ENCODE measurements at places on chromosomes 7 and 10. TPM values are rescaled to one million over a fixed set of nuclear protein-coding genes. Genes with fewer than 3 reads are reported as not detected.
A peak's percentile ranks its signal among the peaks of the same experiment; 100 is the strongest.

DNA sequence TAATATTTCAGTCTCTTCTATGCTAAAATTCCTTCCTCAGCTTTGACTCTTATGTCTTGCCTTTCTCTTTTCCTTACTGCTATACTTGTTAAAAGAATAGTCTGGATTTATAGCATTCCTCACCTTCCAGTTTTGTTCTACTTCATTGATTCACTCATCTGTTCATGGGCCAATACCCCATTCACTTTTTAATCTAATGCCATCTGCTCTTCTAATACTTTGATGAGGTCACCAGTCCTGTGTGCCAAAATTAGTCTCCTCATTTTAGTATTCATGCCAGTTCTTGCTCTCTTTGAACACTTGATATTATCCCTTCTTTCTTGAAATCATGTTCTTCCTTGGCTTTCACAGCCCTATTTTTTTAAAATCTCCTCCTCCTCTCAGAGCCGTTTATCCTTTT, 19.3 kb downstream of the STK17A start:
- H3K36me3 ChIP-seq = peaks cover 31% of the 10 kb centered on the region
- H3K4me3 ChIP-seq = no peak overlapping the region
- H3K4me1 ChIP-seq = peaks cover 31% of the 10 kb centered on the region
- no peaks in the 10 kb centered on the region for H3K27me3 ChIP-seq
- no peak overlapping the region for H3K27ac ChIP-seq

The ABI1 gene
- 54.6 TPM for total RNA-seq

DNA sequence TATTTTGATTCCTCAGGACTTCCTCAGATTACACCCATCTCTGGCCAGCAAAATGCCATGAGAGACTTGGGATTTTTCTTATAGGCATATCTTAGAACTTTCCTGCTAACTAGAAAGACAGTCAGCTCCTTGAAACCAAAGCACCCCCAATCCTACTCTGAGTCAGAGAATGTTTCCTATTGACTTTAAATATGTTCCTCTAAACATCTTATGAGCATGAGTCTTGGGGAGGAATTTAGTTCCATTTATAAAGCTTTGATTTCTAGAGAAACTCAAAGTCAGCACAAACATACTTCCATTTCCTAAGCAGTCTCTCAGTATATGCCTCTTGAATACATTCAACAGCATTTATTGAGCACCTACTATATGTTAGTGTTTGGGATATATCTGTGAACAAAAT, 128.5 kb downstream of the INHBA start:
- DNase-seq = no peak
- H3K27me3 ChIP-seq = no peaks in the 10 kb centered on the region
- no peak overlapping the region for H3K27ac ChIP-seq
- H3K4me1 ChIP-seq = no peaks in the 10 kb centered on the region
- H3K4me3 ChIP-seq = no peak overlapping the region
- H3K36me3 ChIP-seq = no peaks in the 10 kb centered on the region

- H3K27ac ChIP-seq = no peak overlapping the region
- H3K36me3 ChIP-seq = no peaks in the 10 kb centered on the region
- peaks cover 1% of the 10 kb centered on the region for H3K4me1 ChIP-seq
- no peaks in the 10 kb centered on the region for H3K27me3 ChIP-seq
- H3K4me3 ChIP-seq = no peak overlapping the region
- no peak for DNase-seq
Observed at GRCh38 chr10:61125560-61126170, 181.7 kb upstream of the RHOBTB1 start.

DNA sequence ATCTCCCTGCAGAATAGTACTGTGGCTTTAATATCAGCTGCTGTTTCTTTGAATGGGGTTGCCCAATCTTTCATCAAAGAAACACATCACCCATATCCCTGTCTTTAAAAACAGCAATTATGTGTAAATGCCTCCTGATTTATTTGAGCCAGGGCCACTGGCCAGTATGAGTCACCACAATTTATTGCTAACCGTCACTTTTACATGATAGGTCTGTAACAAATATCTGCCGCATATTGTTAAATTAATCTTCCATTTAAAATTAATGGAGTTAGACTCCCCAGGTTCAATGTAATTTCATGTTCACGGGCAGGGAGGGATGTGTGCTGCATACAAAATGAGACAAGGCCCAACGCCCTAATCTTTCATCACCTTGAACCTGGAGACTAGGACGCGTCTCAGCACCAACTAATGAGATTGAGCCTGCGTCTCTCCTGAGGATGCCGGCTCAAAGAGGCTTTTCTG, 673.4 kb downstream of the AUTS2 start:
- no peaks in the 10 kb centered on the region for H3K4me1 ChIP-seq
- H3K27ac ChIP-seq = no peak overlapping the region
- DNase-seq = no peak

DNA sequence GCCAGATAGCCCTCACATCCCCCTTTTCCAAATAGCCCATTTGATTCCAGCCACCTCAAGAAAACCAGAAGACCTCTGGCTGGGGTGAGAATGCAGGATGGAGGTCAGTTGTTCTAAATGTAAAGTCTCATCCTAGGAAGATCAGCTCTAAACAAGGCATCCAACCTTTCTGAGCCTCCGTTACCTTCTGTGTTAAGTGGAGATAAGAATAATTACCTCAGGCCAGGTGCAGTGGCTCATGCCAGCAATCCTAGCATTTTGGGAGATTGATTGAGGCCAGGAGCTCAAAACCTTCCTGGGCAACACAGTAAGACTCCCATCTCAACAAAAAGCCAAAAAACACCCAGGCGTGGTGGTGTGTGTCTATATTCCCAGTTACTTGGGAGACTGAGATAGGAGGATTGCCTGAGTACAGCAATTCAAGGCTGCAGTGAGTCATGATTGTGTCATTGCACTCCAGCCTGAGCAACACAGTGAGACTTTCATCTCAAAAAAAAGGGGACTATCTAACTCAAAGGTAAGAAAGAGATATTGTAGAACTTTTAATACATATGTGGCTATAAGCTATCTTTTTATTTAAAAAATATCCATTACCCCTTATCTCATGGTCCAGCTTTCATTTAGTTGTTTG, 43.5 kb downstream of the PRTFDC1 start:
- DNase-seq = no peak
- H3K27me3 ChIP-seq = no peaks in the 10 kb centered on the region
- peaks cover 28% of the 10 kb centered on the region for H3K36me3 ChIP-seq
- no peak overlapping the region for H3K4me3 ChIP-seq
- H3K4me1 ChIP-seq = peaks cover 3% of the 10 kb centered on the region

- peak overlapping the region; percentile 92 for H3K27ac ChIP-seq
- H3K36me3 ChIP-seq = peaks cover 56% of the 10 kb centered on the region
- no peak for DNase-seq
- H3K4me1 ChIP-seq = peaks cover 53% of the 10 kb centered on the region
Observed at GRCh38 chr10:119132521-119133345, 28.8 kb downstream of the DENND10 start.

The GRID1 gene
- not detected for total RNA-seq

GRCh38 chr10:21347043-21347784, 178.3 kb downstream of the SKIDA1 start:
- no peaks in the 10 kb centered on the region for H3K27me3 ChIP-seq
- no peak overlapping the region for H3K27ac ChIP-seq
- H3K36me3 ChIP-seq = no peaks in the 10 kb centered on the region
- DNase-seq = no peak
- H3K4me3 ChIP-seq = no peak overlapping the region
